ENCODE measurements at places on chromosomes 13 and 19.

GRCh38 chr19:10861103-10861651 is 10.2 kb upstream of the CARM1 start:
- no peak for DNase-seq

GRCh38 chr19:54959840-54960239 is 6.3 kb upstream of the NLRP2 start:
- no peak for DNase-seq

- no peak for DNase-seq
These were observed at the start of gene ZNF98 for GRCh38 chr19:22422211-22422610. Gene ZNF98 (minus strand): TSS chr19:22422346. CDS start chr19:22422224, 122 bp downstream.

- no peak for DNase-seq
These were observed 2.3 kb downstream of the ZNF714 start for GRCh38 chr19:21084343-21084742.

DNA sequence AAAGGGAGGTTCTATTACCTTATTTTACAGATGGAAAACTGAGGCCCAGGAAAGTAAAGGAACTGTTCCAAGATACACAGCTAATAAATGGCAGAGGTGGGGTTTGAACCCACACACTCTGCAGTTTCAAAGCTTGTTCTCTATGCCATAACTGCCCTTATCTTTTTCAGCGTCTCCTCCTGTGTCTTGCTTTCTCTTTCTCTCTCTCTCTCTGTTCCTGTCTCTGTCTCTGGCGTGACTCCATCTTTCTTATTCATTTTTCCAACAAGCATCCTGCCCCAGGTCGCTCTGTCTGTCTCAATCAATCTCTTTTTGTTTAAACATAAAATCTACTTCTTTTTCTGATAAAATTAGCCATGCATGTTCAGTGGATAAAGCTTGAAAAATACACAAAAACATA is 3.2 kb upstream of the IFNL4 start:
- no peak for DNase-seq

DNA sequence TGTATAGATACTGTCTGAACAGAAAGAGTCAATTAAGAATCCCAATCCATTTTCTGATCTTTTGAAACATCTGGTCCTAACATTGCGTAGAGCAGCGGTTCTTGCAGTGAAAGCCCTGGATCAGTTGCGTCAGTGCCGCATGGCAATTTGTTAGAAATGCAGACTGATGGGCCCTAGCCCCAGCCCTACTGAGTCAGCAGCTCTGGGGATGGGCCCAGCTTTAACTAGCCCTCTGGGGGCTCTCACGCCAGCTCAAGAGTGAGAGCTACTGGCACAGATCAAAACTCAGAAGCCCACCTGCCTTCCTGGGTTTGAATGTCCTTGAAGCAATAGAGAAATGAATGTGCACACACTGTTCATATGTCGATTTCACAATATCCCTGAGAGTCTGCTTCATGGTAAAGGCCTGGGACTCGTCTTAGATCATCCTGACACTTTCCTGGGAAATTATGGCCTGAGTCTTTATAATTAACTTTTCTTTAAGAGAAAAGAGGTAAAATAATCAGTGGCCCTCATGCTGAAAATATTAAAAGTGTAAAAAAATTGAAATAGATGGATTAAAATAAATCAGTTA is 206.8 kb upstream of the TMTC4 start:
- DNase-seq, result no peak

DNA sequence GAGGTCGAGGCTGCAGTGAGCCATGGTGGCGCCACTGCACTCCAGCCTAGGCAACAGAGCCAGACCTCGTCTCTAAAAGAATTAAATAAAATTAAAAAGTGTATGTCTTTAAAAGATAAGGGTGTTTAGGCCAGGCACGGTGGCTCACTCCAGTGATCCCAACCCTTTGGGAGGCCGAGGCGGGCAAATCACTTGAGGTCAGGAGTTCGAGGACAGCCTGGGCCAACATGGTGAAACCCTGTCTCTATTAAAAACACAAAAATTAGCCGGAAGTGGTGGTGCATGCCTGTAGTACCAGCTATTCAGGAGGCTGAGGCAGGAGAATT is 7.5 kb upstream of the SDHAF1 start:
- no peak for DNase-seq

DNA sequence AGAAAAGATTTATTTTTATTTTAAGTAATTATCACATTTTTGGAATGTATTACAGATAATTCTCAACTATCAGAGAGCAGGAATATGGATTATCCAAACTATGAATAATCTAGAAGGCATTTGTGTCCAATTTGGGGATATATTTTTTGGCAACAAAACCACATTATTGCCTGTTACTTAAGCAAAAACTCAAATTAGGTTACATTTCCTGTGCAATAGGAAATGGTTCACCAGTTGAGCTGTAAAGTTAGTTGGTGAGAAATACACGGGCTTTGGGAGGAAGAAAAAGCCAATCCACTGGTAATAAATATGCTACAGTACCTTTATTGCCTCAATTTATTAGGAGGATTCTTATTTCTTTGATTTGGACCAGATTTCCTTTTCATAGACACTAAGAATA is 1075.2 kb downstream of the PCDH9 start:
- DNase-seq, result no peak

- no peak for DNase-seq
These were observed 1.7 kb downstream of the KLK4 start for GRCh38 chr19:50909240-50910070.
